ENCODE measurements at places on chromosomes 6 and 20.

GRCh38 chr6:116452531-116452930 is 8.6 kb upstream of the CALHM6 start:
- no peak for DNase-seq

GRCh38 chr20:23528867-23529431 is 38.0 kb downstream of the CST8 start:
- no peak for DNase-seq

- no peak for DNase-seq
These were observed 141.4 kb upstream of the PTPN1 start for GRCh38 chr20:50368813-50369224.

GRCh38 chr6:140711019-140711613 is 1336.7 kb upstream of the CITED2 start:
- DNase-seq = no peak

DNA sequence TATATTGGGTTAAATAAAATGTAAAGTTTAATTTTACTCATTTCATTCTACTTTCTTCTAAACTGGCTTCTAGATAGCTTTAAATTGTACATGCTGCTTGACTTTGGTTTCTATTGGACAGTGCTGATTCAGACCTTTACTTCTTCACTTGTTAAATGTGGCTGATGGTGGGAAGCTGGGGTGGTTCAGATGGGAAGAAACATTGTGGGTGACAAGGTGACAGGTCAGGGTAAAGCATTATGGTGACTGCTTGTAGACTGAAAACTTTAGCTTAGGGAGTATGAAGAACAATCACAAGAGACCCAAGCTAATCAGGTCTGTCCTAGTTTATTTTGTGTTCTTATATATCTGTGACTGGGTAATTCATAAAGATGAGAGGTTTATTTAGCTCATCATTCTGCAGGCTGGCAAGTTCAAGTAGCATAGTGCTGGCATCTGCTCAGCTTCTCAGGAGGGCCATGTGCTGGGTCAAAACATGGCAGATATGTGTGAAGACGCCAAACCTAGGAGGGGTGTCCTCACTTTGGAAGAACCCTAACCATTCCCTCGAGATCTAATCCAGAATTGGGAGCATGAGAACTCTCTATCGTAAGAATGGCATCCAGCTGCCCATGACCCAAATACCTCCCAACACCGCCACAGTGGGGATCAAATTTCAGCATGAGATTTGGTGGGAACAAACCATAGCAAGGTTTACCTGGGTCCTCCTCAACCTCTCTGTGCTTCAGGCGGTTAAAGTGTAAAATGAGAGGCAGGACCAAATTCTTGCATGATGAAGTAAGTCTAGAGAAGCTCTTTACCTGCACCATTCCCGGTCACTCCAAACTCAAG is 102.8 kb downstream of the FYN start:
- no peak for DNase-seq

DNA sequence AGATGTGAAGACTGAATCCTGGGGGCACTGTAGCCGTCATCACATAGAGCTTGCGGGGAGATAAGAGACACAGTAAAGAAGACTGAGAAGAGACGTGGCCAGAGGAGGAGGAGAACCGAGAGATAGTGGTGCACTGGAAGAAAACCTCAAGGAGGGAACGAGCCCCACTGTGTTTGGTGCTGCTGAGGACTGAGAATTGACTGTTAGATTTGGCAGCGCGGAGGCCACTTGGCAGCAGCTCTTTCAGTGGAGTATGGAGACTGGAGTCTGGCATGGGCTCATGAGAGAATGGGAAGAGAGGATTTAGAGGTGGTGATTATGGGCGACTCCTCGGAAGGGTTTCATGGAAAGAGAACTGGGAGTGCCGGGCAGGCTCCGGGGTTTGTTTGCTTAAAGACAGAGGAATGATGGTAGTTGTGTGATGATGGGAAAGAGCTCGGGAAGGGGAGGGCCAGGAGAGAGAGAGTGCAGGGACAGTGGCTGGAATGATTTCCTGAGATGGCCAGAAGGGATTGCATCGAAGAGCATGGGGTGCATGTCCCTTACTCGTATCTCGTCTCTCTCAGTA is 18.0 kb downstream of the CDYL start:
- no peak for DNase-seq

- no peak for DNase-seq
These were observed 699 bp downstream of the PTPRT start for GRCh38 chr20:43188861-43189553.

DNA sequence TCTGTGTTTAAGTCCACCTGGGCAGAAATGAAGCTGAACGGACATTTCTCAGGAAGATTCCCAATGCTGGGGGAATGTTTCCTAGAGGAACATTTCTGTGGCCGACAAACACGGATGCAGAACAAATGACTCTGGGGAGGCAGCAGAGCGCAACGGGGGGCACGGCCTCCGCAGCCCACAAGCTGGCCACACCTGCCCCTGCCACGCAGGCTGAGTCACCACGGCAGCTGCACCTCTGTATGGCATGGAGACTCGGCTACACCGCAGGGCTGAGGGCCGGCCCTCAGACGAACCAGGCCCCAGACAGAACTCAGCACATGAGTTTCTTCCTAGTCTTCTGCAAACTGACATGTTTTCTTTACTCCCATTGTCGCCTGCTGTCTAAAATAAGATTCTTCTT is 10.0 kb upstream of the PRR18 start:
- DNase-seq = no peak

GRCh38 chr6:119171088-119171841 is 92.8 kb upstream of the FAM184A start:
- DNase-seq = no peak

- DNase-seq = no peak
These were observed 14.0 kb downstream of the RBL1 start for GRCh38 chr20:37081717-37082289.

DNA sequence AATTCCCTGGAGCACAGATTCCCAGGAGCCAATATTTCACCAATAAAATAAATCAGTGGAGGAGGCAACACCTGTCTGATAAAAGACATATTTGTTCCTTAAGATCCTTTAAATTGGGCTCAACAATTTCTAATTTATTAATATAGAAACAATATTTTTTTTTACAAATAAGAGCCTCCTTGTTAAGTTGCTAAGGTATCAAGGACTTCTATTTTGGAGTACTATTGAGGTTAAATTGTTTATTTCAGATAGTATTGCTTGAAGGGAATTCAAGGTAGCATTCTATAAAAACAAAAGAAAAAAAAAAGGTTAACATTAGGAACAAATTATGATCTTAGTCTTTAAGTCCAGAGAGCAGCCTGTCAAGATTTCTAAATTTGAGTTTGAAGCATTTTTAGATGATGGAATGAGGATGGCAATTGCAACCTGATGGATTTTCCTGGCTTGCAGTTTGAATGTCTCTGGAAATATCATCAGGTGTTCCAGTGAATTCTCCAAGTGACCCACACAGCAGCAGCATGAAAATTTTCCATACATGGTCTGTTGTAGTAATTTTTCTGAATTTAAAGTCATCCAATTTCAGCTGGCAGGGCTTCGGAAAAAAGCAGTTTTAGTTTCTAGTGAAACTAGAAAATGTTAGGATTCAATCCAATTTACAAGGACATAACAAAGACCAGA is 19.3 kb upstream of the NCR2 start:
- DNase-seq = no peak

- DNase-seq = no peak
These were observed 22.1 kb upstream of the ZNF184 start for GRCh38 chr6:27494987-27495385.

- DNase-seq = no peak
These were observed 111.5 kb downstream of the SESN1 start for GRCh38 chr6:108983151-108983550.

GRCh38 chr6:52230685-52231084 is 13.6 kb downstream of the IL17F start:
- DNase-seq = no peak

- DNase-seq = no peak
These were observed 28.7 kb downstream of the UBD start for GRCh38 chr6:29530671-29531310.

GRCh38 chr6:32416036-32416435 is 9.1 kb upstream of the BTNL2 start:
- DNase-seq = no peak

DNA sequence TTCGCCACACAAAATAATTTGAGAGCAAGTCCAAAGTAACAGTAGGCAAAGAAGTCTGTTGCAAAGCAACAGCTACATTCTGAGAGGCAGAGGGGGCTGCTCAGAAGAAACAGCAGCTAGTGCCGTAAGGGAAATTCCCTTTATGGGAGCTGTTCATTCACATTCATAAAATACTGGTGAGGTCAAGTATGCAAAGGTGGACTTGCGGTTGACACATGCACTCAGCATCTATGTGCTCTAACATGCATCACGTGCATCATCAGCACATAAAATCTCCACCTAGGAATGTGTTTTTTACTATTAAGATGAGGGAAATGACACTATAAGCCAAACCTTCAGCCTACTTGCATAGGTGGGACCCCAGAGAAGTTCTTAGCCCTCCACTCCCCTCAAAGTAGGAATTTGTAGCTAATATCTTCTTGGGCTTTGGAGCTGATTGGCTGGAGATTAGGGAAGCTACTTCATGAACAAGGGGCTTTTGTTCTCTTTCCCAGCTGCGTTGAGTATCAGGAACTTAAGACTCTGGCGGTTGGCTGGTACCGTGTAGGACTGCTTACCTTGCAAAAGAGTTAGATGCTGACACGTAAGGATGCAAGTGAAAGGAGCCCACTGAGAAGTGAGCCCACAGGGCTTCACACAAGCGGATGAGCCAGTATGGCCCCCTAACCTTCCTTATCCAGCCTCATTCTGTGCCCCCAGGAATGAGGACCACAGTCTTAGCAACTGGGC is 12.4 kb downstream of the CST3 start:
- no peak for DNase-seq

DNA sequence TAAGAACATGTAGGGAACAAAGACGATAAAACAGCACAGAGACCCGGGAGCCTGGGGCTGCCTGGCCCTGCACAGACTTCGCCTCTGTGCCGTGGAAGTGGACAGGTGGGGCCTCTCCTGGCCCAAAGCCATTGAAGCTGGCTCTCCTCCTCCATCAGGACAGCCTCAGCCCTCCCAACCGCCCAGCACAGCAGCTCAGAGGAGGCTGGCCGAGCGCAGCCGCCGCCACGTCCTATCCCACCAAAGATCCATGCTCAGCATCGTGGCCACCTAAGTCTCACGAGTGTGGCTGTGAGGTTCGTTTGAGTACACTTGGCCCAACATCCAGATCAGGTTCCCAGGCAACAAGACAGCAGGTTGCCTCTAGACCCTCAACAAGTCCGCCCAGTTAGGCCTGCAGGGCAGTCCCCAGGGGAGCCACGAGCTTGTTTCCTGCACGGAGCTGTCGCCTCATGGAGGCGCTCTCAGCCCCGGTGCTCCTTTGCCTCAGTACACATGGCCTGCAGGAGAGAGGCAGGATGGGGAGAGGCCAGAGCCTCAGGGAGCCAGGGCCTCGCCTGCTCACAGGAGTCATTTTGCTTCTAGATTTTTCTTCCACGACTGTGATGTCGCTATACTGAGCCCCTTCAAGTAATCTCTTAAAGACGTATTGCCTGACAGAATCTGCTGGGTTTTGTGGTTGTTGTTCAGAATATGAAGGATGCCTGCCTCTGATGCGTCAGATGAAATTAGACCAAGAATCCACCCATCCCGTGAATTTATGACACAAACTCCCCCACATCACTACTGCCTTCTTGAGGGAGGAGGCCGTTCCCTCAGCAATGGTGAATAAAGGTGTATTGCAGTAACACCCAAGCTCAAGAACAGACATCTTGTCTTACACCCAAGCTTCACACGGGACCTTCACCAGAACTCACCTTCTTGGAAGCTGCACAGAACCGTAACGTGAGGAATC is 102.7 kb downstream of the RNASET2 start:
- DNase-seq = no peak

- no peak for DNase-seq
These were observed 77.1 kb downstream of the SHLD1 start for GRCh38 chr20:5827098-5827853.

DNA sequence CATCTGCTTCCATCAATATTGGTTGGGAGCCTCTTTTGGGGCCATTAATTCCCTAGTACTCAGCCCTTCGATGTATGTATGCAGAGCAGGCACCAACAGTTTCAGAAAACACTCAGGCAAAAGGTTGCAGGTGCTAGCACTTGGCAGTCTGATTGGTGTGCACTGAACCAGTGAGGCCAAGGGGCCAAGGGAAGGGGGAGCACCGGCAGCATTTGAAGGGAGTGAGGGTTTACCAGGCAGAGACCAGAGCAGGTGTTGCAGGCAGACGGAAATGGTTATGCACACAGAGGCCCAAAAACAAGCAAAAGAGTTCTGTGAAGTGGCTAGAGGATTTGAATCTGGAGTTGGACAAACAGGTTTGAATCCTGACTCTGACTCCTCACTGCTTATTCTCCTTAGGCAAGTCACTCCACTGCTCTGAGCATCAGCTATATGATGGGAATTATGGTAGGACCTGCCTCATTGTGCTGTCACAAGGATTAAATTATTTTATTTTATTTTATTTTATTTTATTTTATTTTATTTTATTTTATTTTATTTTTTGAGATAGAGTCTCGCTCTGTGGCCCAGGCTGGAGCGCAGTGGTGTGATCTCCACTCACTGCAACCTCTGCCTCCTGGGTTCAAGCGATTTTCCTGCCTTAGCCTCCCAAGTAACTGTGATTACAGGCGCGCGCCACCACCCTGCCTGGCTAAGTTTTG is 58.1 kb upstream of the SHLD1 start:
- DNase-seq = no peak

DNA sequence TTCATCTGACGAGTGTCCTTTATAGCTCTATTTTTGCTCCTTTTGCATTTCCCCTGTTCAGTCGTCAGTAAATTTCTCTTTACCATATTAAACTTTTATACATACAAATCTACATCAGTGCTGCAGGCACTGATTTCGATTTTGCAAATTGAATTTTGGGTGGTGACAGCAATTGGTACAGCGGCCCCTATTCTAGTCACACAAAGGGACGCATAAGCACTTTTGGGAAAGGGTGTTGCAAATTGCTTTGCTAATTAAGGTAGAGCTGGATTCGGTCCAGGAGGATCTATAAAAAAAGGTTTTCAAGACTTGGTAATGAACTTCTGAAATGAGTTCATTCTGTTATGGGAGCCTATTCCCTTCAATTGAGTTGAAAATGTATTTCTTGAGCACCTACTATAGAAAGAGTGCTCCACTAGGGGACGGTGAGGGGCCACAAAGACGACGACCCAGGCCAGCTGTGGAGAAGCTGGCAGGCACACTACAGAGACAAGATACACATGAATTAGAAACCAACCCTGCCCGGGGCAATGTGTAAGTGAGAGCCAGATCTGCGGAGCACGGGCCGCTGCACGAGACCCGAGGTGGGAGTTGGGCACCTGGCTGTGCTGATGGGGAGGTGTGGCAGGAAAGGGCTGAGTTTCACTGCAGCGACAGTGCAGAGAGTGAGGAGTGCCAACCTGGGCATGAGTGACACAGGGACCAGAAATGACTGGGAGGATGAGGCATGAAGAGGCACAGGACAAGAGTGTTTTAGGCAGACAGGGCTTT is 5.4 kb downstream of the UQCC2 start:
- DNase-seq = no peak

- no peak for DNase-seq
These were observed 310.4 kb upstream of the SUPT3H start for GRCh38 chr6:45688180-45688579.
